ENCODE measurements at places on chromosomes 7 and 10.

DNA sequence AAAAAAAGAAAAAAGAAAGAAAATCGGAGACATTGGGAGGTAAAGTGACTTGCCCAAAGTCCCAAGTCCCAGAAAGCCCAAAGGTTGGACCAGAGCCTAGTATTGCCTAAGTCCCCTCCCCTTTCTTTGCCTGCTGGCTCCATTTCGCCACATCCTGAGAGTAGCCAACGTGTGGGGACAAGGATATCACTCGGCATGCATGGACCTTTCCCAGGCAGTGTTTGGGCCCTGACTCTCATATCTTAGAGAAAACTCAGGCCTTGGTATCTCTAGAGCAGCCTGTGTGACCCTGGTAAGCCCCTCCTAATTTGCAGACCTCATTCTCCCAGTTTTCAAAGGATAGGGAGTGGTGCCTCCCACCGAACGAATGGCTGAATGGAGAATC is 294.2 kb upstream of the ZMIZ1 start:
- DNase-seq: no peak

GRCh38 chr10:84424731-84425167 is 96.4 kb downstream of the CCSER2 start:
- peak; percentile 76 for DNase-seq

DNA sequence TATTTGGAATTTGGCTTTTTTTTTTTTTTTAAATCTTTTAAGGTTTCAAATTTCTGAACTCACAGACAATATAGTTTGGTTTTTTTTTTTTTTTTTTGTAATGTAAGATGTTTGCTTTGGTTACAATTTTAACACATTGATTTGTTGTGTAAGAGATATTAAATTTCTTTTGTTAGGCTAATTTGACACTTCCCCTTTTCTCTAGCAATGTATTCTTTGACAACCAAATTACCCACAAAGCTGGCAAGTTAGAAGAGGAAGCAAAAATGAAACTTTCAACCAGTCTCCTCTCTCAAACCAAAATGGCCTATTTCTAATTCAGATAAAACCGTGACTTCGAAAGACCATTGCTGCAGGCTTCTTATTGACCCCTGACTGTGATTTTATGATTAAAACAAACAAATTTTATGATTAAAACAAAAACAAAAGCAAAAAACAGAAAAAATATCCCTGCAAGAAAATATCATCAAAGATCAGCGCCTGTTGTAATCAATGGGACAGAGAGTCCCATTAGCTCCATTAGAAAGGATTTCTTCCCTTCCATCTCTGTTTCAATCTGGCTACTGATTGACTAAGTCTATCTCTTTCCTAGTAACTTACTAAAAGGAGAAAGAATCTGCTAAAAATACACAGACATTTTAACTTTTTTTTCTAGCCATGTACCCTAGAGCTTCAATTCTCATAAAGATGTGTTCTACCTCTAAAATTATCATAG is 489.2 kb downstream of the MDFIC start:
- peak; percentile 42 for DNase-seq

GRCh38 chr7:112162142-112162766 is 43.9 kb downstream of the DOCK4 start:
- DNase-seq: peak; percentile 32

DNA sequence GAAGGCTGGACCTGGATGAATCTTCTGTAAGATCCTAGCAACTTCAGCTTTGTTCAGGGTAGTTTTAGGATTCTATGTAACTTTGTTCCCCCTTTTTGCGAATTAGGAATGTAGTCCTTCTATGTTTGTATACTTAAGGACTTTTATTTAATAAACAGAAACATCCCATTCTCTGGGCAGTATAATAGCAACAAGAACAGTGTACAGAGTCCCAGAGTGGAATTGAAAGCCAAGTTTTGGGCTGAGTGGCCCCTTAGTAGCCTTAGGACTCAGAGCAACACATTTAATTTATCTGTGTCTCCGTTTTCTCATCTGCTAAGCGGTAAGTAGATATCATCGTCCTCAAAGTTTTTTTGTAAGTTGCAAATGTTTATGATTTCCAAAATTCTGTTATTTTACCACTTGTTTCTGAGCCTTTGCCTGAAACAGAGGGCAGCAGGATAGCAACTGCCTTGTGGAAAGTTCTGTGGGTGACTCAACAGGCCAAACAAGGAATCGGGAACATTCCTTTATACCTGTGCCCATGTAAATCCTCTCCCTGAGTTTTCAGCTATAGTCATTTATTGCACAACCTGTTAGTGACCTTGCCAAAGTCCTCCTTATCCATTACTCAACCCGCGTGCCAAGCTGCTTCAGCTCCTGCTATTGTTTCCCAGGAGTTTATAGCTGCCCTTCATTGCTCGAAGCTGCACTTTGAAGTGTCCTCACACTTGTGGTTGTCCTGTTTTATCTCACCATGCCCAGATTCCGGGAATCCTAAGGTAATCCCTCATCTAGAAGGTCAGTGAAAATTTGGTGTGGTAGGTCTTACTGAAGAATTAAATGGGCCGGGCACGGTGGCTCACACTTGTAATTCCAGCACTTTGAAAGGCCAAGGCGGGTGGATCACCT is 199.1 kb upstream of the AHR start:
- DNase-seq: no peak

GRCh38 chr7:139722604-139723003 is 55.2 kb downstream of the HIPK2 start:
- DNase-seq: no peak
